T-helper 9 cell (primary cell): ENCODE measurements at places on chromosomes 3 and 15.

- no peak for DNase-seq
These were observed 12.1 kb upstream of the PEX5L start for GRCh38 chr3:180048840-180049239.

DNA sequence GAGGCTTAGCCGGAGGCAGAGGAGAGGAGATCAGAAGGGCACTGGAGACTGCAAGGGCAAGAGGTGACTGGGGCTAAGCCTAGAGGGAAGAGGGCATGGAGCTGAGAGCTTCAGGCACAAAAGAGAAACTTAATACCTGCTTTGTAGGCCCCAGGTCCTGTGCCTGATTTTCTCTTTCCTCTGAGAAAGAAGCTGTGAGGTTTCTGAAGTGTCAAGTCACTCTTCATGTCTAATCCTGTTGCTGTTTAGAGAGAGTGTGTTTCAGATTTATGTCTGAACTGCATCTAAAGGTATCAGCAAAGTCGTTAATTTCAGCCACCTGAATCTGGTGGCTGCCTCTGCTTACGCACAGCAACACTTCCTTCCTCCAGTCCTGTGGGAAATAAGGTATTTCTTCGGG, 106.9 kb upstream of the RNU6-1 start:
- no peak for DNase-seq

DNA sequence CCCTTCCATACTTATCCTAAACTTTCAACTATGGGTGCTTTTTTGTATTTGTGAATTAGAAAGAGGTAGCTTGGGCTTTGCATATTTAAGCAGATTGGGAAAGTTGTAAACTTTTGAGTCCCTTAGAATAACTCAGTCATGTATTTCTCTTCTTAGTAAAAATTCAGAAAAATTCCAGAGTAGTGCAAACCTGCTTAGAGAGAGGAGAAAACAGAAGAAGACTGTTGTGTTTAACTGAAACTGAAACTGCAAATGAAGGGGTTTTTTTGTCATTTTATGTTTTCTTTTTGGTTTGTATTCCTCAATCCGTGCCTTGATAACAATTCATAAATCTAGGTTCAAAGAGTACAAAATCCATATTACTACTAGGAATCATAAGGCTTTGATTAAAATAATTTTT, 31.3 kb downstream of the CD200 start:
- DNase-seq = no peak

DNA sequence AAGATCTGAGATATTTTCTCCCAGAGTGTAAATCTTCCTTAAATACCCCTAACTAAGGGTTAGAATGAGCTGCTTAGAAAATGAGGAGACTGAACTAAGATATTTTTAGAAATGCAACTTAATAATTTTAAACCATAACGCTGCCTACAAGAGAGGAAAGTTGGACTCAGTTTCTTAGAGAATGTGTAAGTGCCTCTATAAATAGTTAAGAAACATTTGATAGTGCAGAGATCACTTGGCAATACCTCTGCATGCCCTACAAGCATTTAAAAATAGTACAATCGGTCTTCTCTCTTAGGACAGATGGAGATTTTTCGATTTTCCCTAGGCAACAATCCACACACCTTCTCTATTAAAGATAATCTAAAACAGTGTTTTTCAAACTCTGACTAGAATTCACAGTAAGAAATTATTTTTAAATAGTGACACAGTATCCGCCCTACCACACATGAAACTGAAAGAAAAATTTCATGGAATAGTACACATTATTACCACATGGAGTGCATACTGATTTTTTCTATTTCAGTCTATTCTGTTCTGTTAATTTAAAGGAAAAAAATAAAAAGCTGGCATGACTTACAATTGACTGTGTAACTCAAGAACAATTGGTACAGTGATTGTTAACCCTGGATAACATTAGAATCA, 83.2 kb downstream of the GADL1 start:
- DNase-seq = no peak

GRCh38 chr3:190773948-190774347, 88.5 kb downstream of the GMNC start:
- DNase-seq = no peak

DNA sequence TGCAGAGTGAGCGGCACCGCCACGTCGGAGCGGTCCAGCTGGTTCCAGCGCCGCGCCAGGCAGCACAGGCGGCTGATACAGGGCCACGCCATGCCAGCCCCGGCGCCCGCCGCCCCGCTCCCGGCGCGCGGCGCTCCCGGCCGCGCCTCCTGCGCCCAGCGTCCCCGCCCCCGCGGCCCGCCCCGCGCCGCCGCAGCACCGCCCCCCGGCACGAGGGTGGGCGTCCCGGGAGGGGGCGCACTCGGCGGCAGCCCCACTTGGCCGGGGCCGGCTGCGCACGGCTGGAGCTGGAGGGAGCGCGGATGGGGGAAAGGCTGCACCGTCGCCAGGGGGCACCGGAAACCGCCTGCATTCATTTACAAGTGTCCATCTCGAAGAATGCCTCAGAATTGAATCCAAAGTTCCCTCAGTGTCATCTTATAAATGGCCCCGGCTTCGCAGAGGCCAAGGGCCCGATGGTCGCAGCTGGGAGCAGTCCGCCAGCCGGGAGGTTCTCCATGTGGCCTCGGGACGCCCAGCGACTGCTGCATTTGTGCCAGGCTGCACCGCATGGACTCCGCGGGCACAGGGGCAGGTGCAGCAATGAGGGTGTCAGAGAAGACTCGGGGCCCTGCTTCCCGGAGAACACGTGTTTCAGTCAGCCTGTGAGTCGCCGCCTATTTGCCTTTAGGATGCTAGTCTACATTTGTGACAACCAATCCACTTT, at the start of gene MAP6D1:
Gene MAP6D1 (minus strand): TSS at position 122 of the 706 bp plus-strand sequence. CDS start 30 bp downstream, at position 92.
- no peak for DNase-seq

- no peak for DNase-seq
These were observed 8.9 kb upstream of the SUCNR1 start for GRCh38 chr3:151864423-151865101.

DNA sequence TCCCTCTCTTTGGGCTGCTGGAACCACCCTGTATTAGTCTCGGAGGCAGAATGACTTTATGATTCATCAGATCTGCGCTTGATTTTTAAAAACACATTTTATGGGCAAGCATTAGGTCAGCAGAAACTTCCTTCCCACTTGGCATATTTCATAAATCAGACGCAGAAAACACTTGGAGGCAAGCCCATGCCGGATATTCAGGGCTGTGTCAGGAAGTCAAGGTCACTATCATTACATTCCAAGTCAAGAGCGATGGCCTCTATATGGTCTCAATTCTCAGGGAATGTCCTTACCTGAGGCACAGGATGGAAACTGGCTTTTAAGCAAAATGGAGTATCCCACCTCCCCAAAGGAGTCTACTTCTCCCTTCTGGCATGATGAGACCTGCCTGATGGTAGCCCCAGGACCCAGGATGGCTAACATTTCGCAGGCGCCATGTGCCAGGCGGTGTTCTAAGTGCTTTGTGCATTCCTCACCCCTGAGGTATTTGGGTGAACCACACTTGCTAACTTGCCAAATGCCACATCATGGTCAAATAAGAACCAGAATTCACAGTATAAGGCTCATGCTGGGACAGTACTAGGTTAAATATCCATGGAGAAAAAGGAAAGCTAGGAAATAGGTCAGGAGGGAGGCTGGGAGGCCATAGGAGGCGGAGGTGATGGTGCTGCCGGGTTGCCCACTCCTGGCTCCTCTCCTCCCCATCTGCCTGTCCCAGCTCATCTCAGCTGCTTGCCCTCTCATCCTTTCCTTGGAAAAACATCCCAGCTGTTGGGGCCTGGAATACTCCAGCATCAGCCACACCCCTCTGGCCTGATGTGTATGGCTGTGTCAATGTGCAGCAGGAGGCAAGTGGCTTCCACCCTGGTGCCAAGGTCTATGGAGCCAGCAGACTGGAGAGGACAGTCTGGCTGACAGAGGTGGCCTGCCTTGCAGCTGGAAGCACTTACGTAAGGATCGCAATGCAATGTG, 18.8 kb downstream of the BCL2L10 start:
- DNase-seq = no peak

- no peak for DNase-seq
These were observed 72.7 kb downstream of the PEAK1 start for GRCh38 chr15:77347197-77347596.

DNA sequence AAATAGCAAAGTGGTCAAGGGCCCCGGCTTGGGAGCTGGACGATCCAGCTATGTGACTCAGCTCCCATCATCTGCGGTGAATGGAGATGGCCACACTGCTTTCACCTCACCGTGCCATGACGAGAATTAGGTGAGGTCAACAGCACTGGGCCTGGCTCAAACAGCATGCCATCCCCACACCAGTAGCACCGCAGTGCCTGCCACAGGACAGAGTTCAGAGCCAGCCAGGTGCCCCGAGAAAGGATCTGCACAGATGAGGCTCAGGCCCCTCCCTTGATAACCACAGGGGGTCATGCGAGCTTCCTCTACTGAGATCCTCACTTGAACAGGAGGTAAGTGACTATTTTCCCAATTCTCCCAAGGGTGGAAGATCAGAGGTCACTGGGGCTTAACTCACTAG, 29.4 kb downstream of the ZXDC start:
- DNase-seq = no peak

DNA sequence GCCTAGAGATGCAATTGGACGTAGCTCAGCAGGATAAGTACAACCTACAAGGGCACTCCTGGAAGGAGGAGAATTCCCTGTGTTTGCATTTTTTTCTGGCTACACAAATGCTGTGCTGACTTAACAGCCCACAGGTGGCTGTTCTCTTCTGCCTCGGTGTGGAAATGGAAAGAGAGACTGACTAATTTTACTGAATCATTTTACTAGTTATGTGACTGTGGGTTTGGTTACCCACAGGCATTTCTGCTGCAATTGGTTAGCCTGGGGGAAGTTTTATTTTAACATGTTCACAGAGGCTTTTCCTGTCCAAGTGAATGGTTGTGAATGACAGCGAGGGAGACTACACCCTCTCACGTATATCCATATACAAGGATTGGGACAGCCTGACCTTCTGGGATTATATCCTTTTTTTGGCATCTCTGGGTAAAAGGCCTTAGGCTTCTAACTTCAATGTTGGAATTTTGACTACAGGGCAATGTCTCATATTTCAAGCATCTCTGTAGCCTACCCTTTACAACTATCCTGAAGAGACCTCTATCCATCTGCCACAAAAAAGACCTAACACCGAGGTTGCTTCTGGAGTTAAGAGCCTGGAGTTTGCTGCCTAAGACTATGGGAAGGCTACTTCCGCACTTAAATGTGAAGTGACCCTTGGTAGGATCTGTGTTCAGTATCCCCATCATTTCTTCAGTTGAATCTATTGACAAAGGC, 67.2 kb upstream of the TP63 start:
- no peak for DNase-seq

- no peak for DNase-seq
These were observed 185.1 kb upstream of the UBE2E1 start for GRCh38 chr3:23620638-23621015.

GRCh38 chr3:127789990-127790881, 32.1 kb downstream of the MGLL start:
- no peak for DNase-seq

GRCh38 chr15:99911816-99912215, 178.6 kb upstream of the LYSMD4 start:
- no peak for DNase-seq
